ENCODE measurements at places on chromosomes 7 and 10. TPM values are rescaled to one million over a fixed set of nuclear protein-coding genes. Genes with fewer than 3 reads are reported as not detected.

GRCh38 chr7:116843378-116843777 is 19.0 kb upstream of the CAPZA2 start:
- no peak overlapping the region for H3K27ac ChIP-seq
- DNase-seq = no peak
- no peaks in the 10 kb centered on the region for H3K4me1 ChIP-seq
- no peaks in the 10 kb centered on the region for H3K27me3 ChIP-seq

DNA sequence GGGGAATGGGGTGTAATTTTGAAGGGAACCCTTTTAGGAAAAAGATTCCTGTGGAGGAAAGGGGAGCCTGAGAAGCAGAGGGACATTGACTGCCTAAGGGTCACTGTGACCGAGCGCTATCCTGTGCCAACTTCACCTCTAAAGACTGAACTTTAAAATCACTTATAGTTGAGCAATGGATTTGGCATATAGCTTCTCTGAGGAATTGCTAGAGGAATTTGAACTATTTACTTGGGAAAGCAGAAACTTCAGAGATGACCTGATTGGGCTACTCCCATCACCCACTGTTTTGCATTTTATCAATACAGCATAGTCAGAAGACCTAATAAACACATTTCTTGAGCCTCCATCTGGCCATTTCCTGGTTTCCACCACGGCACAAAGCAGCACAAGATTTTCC is 23.7 kb upstream of the WNT16 start:
- no peak for DNase-seq
- H3K4me1 ChIP-seq = no peaks in the 10 kb centered on the region
- no peaks in the 10 kb centered on the region for H3K27me3 ChIP-seq
- no peaks in the 10 kb centered on the region for H3K36me3 ChIP-seq
- H3K4me3 ChIP-seq = no peak overlapping the region

DNA sequence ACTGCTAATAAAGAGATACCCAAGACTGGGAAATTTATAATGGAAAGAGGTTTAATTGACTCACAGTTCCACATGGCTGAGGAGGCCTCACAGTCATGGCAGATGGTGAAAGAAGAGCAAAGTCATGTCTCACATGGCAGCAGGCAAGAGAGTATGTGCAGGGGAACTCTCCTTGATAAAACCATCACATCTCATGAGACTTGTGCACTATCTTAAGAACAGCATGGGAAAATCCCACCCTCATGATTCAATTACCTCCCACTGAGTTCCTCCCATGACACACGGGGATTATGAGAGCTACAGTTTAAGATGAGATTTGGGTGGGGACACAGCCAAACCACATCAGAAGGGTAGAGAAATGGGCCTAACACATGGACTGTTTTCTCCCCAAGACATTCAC is 156.3 kb downstream of the CCDC71L start:
- H3K36me3 ChIP-seq = no peaks in the 10 kb centered on the region
- no peak overlapping the region for H3K27ac ChIP-seq
- no peaks in the 10 kb centered on the region for H3K27me3 ChIP-seq
- no peak overlapping the region for H3K4me3 ChIP-seq
- H3K4me1 ChIP-seq = no peaks in the 10 kb centered on the region
- no peak for DNase-seq

- no peaks in the 10 kb centered on the region for H3K36me3 ChIP-seq
- no peaks in the 10 kb centered on the region for H3K4me1 ChIP-seq
- no peak overlapping the region for H3K4me3 ChIP-seq
- no peak for DNase-seq
Measured at GRCh38 chr7:39587393-39587792, 21.2 kb downstream of the YAE1 start.

The LBX1 gene
- total RNA-seq = not detected

The LRRC61 gene
- total RNA-seq = 5.9 TPM

DNA sequence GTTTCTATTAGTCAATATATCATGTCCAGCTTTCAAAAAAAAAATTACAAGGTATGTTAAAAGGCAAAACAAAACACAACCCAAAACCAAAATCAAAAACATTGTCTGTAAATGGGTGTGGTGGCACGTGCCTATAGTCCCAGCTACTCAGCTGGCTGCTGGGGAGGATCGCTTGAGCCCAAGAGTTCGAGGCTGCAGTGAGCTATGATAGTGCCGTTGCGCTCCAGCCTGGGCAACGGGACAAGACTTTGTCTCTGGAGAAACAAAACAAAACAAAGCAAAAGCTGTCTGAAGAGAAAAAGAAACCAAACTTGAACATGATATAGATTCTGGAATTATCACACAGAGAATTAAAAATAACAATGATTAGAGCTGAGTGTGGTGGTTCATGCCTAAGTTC is 10.3 kb upstream of the CPA5 start:
- no peaks in the 10 kb centered on the region for H3K36me3 ChIP-seq
- H3K4me1 ChIP-seq = no peaks in the 10 kb centered on the region
- H3K27ac ChIP-seq = no peak overlapping the region
- no peaks in the 10 kb centered on the region for H3K27me3 ChIP-seq

DNA sequence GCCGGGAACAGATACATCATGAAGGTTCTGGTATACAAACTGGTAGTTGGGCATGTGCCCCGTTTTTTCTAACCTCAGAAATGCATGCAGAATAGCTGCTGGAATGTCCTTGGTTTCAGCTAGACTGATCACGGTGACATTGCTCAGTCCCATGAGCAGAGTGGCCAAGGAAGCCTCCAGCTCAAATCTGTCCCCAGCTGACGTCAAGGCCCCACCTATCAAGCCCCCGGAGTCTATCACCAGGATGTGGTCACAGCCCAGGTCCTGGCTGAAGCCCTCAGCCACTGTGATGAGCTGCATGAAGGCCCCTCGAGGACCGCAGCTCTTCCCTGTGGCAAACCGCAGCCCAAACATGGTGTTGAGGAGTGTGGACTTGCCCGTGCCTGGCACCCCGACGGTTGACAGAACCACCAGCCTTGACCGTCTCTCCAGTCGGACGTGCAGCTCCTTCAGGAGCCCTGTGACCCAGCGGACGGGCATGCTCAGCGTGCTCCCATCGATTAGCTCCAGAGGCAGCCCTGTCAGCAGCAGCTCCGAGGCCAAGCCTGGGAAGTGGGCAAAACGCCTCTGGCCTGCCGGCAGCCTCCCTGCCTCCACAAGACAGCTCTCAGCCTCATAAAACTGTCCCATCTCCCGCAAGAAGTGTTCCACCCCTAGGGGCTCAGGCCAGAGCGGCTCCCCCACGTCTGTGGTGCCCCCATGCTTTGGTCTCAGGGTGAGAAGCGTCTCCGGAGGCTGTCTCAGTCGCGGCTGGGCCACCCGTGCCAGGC is 7.8 kb upstream of the MRPS24 start:
- H3K4me1 ChIP-seq = no peaks in the 10 kb centered on the region
- H3K27me3 ChIP-seq = no peaks in the 10 kb centered on the region
- no peaks in the 10 kb centered on the region for H3K36me3 ChIP-seq
- H3K4me3 ChIP-seq = no peak overlapping the region
- DNase-seq = no peak

DNA sequence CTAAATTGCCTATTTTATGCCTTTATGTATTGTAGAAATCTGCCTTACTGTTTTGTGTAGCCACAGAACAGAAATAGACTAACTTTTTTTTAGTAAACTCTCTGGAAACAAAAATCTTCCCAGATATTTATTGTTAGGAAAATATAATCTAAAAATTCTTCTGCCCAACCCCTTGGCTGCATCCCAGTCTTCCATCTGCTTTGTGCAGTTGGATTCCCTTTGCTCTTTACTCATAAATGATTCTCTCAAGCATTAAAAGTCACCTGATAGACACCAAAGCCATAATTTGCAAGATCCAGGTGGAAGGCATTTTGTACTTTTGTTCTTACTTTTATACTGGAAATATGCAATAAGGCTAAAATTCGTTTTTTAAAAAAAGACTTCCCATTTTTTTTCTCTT is 6.1 kb upstream of the CAV2 start:
- H3K27me3 ChIP-seq = no peaks in the 10 kb centered on the region
- H3K4me3 ChIP-seq = no peak overlapping the region
- DNase-seq = no peak
- no peaks in the 10 kb centered on the region for H3K4me1 ChIP-seq
- H3K27ac ChIP-seq = peak overlapping the region; percentile 59
- no peaks in the 10 kb centered on the region for H3K36me3 ChIP-seq

The CYP2E1 gene
- total RNA-seq = 1.5 TPM

DNA sequence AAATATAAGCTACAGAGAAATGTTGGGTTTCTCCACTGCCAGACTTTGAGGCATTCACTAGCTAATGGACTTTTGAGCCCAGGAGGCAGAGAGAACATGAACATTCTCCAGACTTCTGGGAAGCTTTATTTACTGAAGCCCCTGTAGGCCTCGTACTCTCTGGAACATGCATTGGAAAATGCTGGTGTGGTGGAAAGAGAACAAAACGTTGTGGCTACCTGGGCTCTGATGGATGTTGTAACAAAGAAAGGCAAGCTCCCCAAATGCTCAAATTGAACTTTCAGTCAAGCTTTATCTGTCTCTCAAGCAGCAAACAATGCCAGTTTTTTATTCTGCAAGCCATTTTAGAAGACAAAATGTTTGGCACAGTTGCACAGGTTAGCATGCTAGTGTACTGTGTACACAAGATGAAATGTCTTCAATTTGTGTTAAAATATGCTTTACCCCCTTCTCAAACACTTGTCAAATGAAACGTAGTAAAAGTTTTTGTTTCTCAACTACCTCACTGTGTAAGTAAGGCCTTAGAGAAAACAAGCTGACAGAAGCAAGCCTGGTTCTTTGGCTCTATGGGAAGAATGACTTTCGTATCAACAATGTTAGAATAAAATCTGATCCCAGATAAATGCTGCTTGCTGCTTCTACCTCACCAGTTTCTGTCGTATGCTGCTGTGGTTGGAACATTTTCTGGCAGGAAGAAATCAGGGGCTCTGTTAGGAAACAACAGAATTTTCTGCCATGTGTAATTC is 71.0 kb upstream of the CC2D2B start:
- H3K36me3 ChIP-seq = no peaks in the 10 kb centered on the region
- H3K27me3 ChIP-seq = no peaks in the 10 kb centered on the region
- H3K27ac ChIP-seq = no peak overlapping the region
- no peak for DNase-seq

DNA sequence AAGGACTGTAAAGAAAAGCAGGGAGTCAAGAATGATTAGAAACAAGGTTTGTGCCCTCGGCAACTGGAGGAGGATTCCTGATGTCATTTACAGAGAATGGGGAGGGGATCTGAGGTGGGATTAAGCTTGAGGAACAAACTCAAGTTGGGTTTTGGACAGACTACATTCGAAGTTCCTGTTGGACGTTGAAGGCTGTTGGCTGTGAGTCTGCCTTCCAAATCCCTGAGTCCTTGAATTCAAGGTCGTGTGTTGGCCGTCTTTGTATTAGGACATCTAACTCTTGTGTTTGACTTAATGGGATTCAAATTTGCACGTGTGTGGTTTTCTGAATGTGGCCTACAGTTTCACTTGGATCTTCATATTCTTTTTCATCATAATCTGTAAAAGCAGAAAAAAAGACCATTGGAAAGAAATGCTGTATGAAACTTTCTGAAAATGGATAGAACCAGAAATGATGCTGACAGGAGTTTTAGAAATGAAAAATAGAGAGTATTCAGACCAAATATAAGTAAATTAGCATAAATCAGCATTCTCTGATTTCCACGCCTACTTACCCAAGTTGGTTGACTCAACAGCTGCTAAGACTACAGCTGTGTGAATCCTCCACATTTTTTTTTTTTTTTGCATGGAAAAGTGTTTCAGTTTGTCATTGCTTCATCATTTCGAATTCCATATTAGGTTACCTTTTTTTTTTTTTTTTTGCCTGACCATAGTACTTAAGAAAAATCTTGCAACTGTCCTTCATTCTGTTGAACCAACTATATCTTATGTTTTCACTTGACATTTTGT is 94.8 kb downstream of the KIAA1217 start:
- no peaks in the 10 kb centered on the region for H3K36me3 ChIP-seq
- DNase-seq = no peak
- H3K4me1 ChIP-seq = no peaks in the 10 kb centered on the region
- no peak overlapping the region for H3K27ac ChIP-seq
- H3K27me3 ChIP-seq = no peaks in the 10 kb centered on the region
- H3K4me3 ChIP-seq = no peak overlapping the region

GRCh38 chr10:64762861-64763260 is 1241.7 kb downstream of the REEP3 start:
- H3K27me3 ChIP-seq = no peaks in the 10 kb centered on the region
- H3K4me1 ChIP-seq = no peaks in the 10 kb centered on the region
- no peaks in the 10 kb centered on the region for H3K36me3 ChIP-seq
- H3K27ac ChIP-seq = no peak overlapping the region

The SORCS3 gene
- 0.77 TPM for total RNA-seq

Measured in uterus (tissue), 4 donors.